Neural progenitor cell (in vitro differentiated cells): ENCODE measurements at places on chromosomes 3 and 15. TPM values are rescaled to one million over a fixed set of nuclear protein-coding genes. Genes with fewer than 3 reads are reported as not detected.

- no peaks in the 10 kb centered on the region for H3K36me3 ChIP-seq
- no peak overlapping the region for H3K27ac ChIP-seq
- H3K4me1 ChIP-seq, result peaks cover 53% of the 10 kb centered on the region
- no peaks in the 10 kb centered on the region for H3K27me3 ChIP-seq
Observed at GRCh38 chr3:9101286-9101685, 138.0 kb upstream of the RAD18 start.

DNA sequence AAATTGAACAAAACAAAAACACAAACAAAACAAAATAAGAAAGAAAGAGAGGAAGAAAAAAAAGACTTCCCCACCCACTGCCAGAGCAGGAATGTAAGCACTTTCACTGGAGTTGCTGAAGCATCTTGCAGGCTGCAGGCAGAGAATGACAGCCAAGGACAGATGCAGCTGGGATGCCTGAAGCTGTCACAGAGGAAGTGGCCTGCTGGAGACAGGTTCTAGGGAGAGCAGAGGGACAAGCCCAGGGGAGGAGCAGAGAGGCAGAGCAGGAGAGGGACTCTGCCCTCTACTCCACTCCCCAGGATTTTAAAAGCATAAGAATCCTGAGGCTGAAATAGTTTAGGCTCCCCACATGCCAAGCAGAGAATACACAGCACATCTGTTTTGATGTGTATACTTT is 326.2 kb downstream of the TUSC7 start:
- H3K4me3 ChIP-seq, result no peak overlapping the region
- H3K4me1 ChIP-seq, result peaks cover 21% of the 10 kb centered on the region
- peak overlapping the region; percentile 33 for H3K27ac ChIP-seq
- no peaks in the 10 kb centered on the region for H3K27me3 ChIP-seq
- no peaks in the 10 kb centered on the region for H3K36me3 ChIP-seq

DNA sequence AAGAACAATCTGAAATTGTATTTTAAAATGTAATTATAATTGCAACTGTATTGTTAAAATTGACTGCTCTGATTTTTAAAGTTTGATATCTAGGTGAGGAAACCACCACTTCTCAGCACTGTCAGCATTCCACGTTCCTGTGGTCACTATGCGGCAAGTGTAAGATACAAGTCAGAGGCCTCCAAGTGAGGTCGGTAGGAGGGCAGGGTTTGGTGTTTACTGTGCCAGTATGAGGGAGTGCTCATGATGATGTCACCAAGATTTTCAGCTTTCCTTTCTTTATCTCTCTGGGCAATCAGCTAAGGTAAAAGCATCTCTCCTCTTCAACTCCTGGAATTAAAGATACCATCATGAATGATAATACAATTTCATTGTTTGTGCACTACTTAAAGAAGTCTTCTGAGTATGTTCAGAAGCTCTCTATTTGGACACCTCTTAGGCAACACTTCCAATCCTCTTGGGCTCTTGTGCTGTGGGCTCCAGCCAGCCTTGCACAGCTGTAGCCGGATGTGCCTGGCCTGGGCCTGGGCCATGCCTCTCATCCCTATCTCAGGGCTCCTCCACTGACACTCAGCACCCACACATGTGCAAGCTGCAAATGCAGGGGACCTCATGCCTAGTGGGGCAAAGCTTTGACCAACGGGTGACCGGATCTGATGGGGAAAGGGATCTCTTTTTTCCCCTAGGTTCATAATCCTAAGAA is 42.9 kb downstream of the CCR3 start:
- no peak for DNase-seq
- no peak overlapping the region for H3K27ac ChIP-seq
- no peaks in the 10 kb centered on the region for H3K27me3 ChIP-seq
- H3K4me1 ChIP-seq, result no peaks in the 10 kb centered on the region
- no peak overlapping the region for H3K4me3 ChIP-seq
- H3K36me3 ChIP-seq, result no peaks in the 10 kb centered on the region

- H3K36me3 ChIP-seq, result no peaks in the 10 kb centered on the region
- H3K4me3 ChIP-seq, result peak within 1 kb of the TSS; percentile 73
- peaks cover 15% of the 10 kb centered on the region for H3K4me1 ChIP-seq
- peak within 1 kb of the TSS; percentile 93 for H3K27ac ChIP-seq
Observed at GRCh38 chr3:49021813-49022687, at the start of gene NDUFAF3. NDUFAF3 (plus strand) TSS chr3:49022121; CDS start chr3:49022145, 24 bp downstream.

The TMEM266 gene
- 0.43 and 1.1 TPM in 2 replicates for total RNA-seq

DNA sequence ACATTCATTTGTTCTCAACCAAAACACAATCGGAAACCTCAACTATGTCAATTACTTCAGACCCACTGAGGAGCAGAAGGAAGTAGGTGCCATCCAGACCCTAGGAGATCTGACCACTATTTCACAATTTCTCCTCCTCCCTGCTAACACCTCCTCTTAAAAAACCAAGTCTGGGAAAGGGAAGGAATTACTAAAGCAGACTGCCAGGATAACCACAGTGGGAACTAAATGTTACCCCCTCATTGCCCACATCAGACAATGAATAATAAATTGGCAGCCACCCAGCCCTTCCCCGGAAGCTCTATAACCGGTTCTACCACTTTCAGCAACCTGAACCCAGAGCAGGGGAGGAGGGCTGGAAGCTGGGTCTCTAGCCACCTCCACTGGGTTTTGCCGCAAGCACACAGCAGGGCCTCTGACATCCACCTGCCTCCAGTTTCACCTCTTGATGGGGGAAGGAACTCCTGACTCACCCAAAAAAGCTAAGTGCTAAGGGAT is 17.6 kb downstream of the C15orf62 start:
- H3K27me3 ChIP-seq, result no peaks in the 10 kb centered on the region
- H3K4me3 ChIP-seq, result no peak overlapping the region
- no peak for DNase-seq
- no peak overlapping the region for H3K27ac ChIP-seq
- peaks cover 21% of the 10 kb centered on the region for H3K4me1 ChIP-seq

- no peaks in the 10 kb centered on the region for H3K4me1 ChIP-seq
- H3K4me3 ChIP-seq, result no peak overlapping the region
- DNase-seq, result peak; percentile 82
- H3K27ac ChIP-seq, result no peak overlapping the region
- no peaks in the 10 kb centered on the region for H3K36me3 ChIP-seq
Observed at GRCh38 chr15:92082006-92082843, 228.7 kb downstream of the SLCO3A1 start.

The SCN11A gene
- 0.69 and 0.81 TPM in 2 replicates for total RNA-seq

The TAGLN3 gene
- total RNA-seq, result 46.6 and 51.2 TPM in 2 replicates

DNA sequence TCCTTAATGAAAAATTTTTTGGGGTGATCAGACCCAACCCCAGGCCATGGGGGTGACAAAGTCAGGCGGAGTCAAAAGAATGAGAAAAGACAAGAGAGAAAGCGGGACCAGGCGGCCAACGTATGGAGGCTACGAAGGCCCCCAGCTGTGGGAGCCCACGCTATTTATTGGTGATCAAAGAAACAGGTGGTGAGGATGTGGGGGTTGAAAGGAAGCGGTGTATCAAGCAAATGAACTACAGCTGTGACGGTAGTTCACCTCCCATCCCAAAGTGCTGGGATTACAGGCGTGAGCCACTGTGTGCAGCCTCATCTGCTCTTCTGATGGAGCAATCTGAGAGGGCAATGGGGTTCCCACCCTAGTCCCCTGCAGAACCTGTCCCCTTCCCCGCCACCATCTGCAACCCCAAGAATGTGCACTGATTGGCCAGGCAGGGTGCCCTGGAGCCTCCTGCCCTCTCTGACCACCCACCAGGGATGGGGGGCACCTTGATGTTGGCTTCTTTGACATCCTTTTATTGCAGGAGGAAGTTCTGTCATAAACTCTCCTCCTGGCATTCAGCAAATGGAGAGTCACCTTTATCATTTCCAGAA is 1.1 kb upstream of the CHRNA3 start:
- H3K27ac ChIP-seq, result no peak overlapping the region
- DNase-seq, result no peak
- H3K4me1 ChIP-seq, result no peaks in the 10 kb centered on the region
- H3K27me3 ChIP-seq, result peaks cover 55% of the 10 kb centered on the region

GRCh38 chr3:55012091-55012490 is 84.2 kb upstream of the LRTM1 start:
- H3K4me3 ChIP-seq, result no peak overlapping the region
- no peaks in the 10 kb centered on the region for H3K36me3 ChIP-seq
- no peak overlapping the region for H3K27ac ChIP-seq
- no peaks in the 10 kb centered on the region for H3K27me3 ChIP-seq

- no peak overlapping the region for H3K27ac ChIP-seq
- DNase-seq, result peak; percentile 29
- H3K27me3 ChIP-seq, result no peaks in the 10 kb centered on the region
- H3K4me3 ChIP-seq, result no peak overlapping the region
- no peaks in the 10 kb centered on the region for H3K36me3 ChIP-seq
Observed at GRCh38 chr15:26838742-26839460, 28.0 kb upstream of the GABRA5 start.

- no peaks in the 10 kb centered on the region for H3K4me1 ChIP-seq
- no peak overlapping the region for H3K27ac ChIP-seq
Observed at GRCh38 chr15:62027916-62028315, 32.3 kb downstream of the VPS13C start.

The THOC7 gene
- 63.0 and 141 TPM in 2 replicates for total RNA-seq

GRCh38 chr3:119990888-119991287 is 103.4 kb downstream of the GSK3B start:
- H3K27ac ChIP-seq, result no peak overlapping the region
- H3K27me3 ChIP-seq, result no peaks in the 10 kb centered on the region
- DNase-seq, result no peak
- H3K4me1 ChIP-seq, result no peaks in the 10 kb centered on the region

The SNURF gene
- total RNA-seq, result 21.1 and 40.1 TPM in 2 replicates

- no peaks in the 10 kb centered on the region for H3K27me3 ChIP-seq
- H3K27ac ChIP-seq, result no peak overlapping the region
- peaks cover 6% of the 10 kb centered on the region for H3K4me1 ChIP-seq
- H3K36me3 ChIP-seq, result peaks cover 5% of the 10 kb centered on the region
- peak; percentile 48 for DNase-seq
Observed at GRCh38 chr3:149174901-149175300, 45.5 kb downstream of the HPS3 start.

GRCh38 chr15:37979671-37980409 is 45.4 kb downstream of the TMCO5A start:
- H3K4me3 ChIP-seq, result no peak overlapping the region
- H3K27me3 ChIP-seq, result no peaks in the 10 kb centered on the region
- no peak overlapping the region for H3K27ac ChIP-seq
- no peaks in the 10 kb centered on the region for H3K36me3 ChIP-seq
- DNase-seq, result no peak

- H3K27me3 ChIP-seq, result no peaks in the 10 kb centered on the region
- no peak for DNase-seq
- H3K4me1 ChIP-seq, result peaks cover 8% of the 10 kb centered on the region
Observed at GRCh38 chr3:79729096-79729495, 38.7 kb downstream of the ROBO1 start.

The BCHE gene
- 8.6 and 15.2 TPM in 2 replicates for total RNA-seq

DNA sequence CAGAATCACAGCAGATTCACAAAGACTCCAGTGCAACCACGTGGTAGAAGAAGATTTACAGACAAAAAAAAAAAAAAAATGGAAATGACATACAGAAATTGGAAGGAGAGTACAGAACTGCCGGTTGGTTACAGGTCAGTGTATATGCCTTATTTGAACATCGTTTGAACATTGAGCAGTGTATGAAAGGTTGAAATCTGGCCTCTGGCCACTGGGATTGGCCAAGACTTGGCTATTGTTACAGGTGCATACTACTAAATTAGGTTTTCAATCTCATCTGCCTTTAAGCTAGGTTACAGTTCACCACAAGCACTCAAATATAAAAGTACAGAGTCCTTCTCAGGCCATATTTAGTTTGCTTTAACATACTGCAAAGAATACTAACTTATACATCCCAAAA is 59.8 kb downstream of the THBS1 start:
- no peaks in the 10 kb centered on the region for H3K36me3 ChIP-seq
- no peak for DNase-seq
- H3K4me3 ChIP-seq, result no peak overlapping the region

DNA sequence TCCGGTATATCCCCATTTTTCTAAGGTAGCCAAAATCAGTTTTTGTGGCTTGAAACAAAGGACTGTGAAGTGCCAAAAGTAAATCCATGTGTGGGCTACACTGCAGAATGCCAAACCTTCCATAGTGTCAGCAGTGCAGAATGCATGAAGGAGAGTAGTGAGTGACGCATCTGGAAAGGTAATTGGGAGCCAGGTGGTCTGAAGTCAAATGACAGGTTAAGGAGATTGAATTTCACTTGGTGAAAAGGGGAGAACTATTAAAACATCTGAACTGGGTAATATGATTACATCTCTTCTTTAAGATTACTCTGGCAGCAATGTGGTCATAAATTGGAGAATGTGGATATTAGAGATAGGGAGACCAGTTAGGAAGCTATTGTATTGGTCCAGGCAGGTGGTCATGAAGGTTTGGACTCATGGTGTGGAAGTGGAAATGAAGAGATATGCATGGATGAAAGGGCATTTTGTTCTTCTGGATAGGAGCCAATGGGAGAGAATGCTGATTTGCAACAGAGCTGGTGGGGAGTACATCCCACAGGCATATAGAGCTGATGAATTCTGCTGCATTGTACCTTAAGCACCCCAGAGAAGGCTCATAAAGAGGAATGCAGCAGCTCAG is 118.2 kb downstream of the ECT2 start:
- H3K4me1 ChIP-seq, result no peaks in the 10 kb centered on the region
- no peak for DNase-seq
- no peak overlapping the region for H3K4me3 ChIP-seq
- H3K27me3 ChIP-seq, result no peaks in the 10 kb centered on the region
- H3K27ac ChIP-seq, result no peak overlapping the region

DNA sequence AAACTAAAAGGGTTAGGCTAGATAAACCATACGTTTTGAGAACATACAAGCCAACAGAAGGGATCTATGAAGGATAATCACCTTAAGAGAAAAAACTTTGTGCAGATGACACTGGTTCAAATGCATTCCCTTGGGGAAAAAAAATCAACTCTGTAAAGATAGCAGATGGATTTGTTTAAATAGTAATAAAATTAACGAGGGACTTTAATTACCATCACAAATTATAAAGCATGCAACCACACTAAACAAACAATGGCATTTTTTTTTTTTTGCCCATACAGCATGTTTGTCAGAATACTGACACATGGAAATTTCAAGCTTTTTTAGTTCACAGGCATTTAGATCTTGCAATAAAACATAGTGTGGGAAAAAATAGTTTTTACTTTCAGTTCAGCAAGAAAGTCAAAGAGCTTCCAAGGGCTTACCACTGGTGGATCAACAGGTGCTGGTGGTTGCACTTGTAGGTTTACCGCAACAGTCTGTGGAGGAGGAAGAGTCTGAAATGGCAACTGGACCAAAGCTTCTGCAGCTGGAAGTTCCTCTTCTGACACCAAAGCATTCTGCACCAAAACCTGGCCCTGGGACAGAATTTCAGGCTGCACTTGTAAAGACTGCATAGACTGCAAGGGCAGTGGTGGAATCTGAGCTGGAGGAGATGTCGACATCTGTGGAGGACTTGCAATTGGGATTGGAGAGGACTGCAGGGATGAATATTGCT is 53.1 kb downstream of the PHC3 start:
- H3K36me3 ChIP-seq, result peaks cover 16% of the 10 kb centered on the region
- no peak for DNase-seq
- no peak overlapping the region for H3K4me3 ChIP-seq
- H3K4me1 ChIP-seq, result no peaks in the 10 kb centered on the region
- H3K27me3 ChIP-seq, result no peaks in the 10 kb centered on the region
- no peak overlapping the region for H3K27ac ChIP-seq

The SAMD7 gene
- total RNA-seq, result not detected in 2 replicates

- peaks cover 6% of the 10 kb centered on the region for H3K4me1 ChIP-seq
- H3K36me3 ChIP-seq, result no peaks in the 10 kb centered on the region
- DNase-seq, result no peak
- peak overlapping the region; percentile 64 for H3K4me3 ChIP-seq
Observed at GRCh38 chr15:78640527-78641101, 396 bp downstream of the CHRNB4 start.

- H3K36me3 ChIP-seq, result no peaks in the 10 kb centered on the region
- H3K4me3 ChIP-seq, result no peak overlapping the region
- DNase-seq, result no peak
- H3K27me3 ChIP-seq, result no peaks in the 10 kb centered on the region
- no peak overlapping the region for H3K27ac ChIP-seq
- peaks cover 6% of the 10 kb centered on the region for H3K4me1 ChIP-seq
Observed at GRCh38 chr3:126337980-126338651, 19.1 kb downstream of the KLF15 start.
